ENCODE measurements at places on chromosomes 2 and 18. TPM values are rescaled to one million over a fixed set of nuclear protein-coding genes. Genes with fewer than 3 reads are reported as not detected.
A peak's percentile ranks its signal among the peaks of the same experiment; 100 is the strongest.

The CRYGB gene
- not detected for total RNA-seq

The RNF125 gene
- total RNA-seq: 1.4 TPM

The SLC14A1 gene
- 11.1 TPM for total RNA-seq

The ALPG gene
- not detected for total RNA-seq

The FAP gene
- 1.6 TPM for total RNA-seq

The DHRS9 gene
- total RNA-seq: 0.87 TPM

The RAD51AP2 gene
- total RNA-seq: 0.18 TPM

The WDSUB1 gene
- total RNA-seq: 10.0 TPM

The FBXO41 gene
- 0.92 TPM for total RNA-seq

The DUSP2 gene
- 2.3 TPM for total RNA-seq

The ANKRD53 gene
- total RNA-seq: 0.26 TPM

The INPP4A gene
- 22.4 TPM for total RNA-seq

The GRB14 gene
- total RNA-seq: 3.8 TPM

GRCh38 chr18:59861963-59862819 is 37.6 kb upstream of the PMAIP1 start:
- DNase-seq: no peak

- DNase-seq: no peak
Measured at GRCh38 chr2:64666810-64667438, 13.2 kb upstream of the SERTAD2 start.

DNA sequence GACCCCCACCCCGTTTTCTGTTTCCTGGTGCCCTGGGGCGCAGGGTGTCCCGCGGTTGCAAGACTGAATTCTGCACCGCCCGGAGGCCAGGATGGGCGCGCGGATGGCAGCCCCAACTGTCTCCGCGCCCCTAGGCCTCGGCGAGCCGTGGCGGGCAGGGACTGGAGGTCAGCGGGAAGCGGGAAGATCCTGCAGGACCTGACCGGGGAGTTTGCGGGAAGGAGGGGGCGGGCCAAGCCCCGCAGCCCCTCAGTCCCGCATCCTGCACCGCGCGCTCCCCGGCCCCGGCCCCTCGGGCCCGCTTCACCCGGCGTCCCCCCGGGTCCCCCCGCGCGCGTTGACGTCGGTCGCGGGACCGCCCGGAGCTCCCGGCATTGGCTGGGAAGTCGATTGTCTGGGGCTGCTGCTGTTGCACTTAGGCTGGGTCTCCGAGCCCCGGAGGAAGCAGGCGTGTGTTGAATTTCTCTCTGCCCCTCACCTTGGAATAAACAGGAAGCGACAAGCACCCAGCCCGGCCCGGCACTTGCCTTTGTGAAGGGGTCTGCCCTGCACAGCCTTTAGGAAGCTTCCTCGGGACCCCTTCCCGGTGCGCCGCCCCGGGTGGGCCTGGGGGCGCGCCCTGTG is at the start of gene LDLRAD4:
Gene LDLRAD4 (plus strand): TSS at position 393 of the 624 bp plus-strand sequence.
- DNase-seq: peak; percentile 73

DNA sequence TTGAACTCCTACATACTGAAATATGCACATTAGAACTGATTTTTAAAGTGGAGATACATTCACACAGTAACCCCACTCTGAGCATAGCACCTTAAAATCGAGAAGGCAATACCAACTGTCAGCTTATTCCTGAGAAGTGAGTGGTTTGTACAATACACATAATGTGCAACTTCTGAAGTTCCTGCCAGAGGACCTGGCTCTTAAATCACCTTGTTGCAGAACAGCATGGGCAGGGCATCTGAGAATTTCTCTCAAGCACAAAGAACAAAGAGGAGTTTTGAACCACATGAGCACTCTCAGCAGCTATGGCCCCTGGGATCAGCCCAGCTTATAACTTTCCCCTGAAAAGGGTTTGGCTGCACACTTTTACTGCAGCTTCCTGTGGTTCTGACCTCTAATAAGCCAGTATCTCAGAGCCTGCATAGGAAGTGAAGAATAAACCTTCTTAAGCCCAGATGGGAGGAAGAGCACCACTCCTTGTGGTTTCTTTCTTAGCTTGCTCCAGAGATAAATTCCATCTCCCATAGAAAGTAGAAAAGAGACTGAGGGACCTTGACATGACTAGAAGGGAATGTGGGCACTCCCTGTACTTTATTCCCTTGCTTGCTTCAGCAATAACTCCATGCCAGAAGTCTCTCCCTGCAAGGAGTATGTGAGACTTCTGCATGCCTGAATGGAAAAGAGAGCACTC is 862.3 kb downstream of the SUCLG1 start:
- no peak for DNase-seq

DNA sequence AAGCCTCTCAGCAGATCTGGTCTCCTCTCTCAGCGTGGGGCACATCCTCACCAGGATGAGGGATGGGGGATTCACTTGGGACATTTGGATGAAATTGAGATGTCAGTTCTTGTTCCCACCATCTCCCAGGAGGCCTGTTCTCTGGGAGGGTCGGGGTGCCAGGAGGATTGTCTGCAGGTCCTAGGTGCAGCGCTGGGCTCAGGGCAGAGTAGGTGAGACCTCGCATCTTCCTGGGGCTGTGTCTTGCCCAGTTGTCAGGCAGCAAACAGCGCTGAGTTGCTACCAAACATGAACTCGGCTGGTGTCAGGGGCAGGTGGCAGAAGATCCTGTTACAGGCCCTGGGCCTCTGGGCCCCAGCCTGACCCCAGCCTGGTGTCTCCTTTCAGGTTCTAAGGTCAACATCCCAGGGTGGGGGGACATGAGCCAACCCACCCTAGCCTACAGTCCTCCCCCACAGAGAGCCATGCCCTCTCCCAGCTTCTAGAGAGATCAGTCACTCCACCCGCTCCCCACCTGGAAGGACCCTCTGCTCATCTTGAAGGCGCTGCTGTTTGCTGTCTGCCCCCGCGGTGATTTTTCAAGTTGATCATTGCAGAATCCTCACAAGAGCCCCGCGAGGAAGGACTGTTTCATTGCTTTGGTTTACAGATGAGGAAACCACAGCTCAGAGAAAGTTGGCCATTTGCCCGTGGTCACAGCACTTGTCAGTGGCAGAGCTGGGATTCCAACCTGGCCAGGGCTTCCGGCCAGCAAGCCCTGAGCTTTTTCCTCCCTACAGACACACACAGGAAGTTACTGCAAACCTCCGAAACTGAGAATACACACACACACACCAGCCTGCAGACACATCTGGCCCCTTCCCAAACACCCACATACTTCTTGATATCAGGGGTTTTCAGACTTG is 83.9 kb downstream of the STPG4 start:
- peak; percentile 71 for DNase-seq

- DNase-seq: no peak
Measured at GRCh38 chr2:38248255-38248654, 128.8 kb downstream of the ATL2 start.

DNA sequence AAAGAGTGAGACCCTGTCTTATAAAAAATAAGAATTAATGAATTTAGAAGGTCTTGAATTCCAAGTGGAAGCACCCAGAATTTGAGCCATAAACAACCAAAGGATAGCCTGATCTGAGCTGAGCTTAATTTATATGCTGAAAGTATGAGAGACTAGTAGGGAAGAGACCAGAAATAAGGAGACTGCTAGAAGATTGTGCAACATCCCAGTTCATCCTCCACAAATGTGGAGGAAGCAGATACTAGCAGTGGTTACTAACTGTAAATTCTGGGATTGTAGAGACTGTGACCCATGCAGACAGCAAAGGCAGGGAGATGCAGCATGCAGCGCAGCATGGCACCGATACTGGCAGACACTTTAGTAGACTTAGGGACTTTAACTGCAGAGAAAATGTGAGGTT is 1.5 kb upstream of the SULT1C2 start:
- no peak for DNase-seq

GRCh38 chr2:167471332-167471731 is 583.1 kb downstream of the XIRP2 start:
- DNase-seq: no peak

DNA sequence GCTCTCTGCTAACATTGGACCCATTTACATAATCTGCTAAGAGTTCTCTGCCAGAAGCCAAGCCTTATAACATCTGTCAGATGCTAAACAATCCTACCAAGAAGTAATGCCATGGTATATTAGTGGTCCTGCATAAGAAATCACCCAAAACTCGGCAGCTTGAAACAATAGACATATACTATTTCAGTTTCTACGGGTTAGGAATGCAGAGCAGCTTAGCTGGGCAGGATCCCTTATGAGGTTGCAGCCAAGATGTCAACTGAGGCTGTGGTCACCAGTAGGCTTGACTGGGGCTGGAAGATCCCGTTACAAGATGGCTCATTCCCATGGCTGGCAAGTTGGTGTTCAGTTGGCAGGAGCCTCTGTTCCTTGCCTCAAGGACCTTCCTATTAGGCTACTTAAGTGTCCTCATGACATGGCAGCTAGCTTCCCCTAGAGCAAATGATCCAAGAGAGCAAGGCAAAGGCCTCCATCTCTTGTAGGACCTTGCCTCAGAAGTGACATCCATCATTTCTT is 25.1 kb upstream of the SOS1 start:
- DNase-seq: no peak

- DNase-seq: no peak
Measured at GRCh38 chr2:42752816-42753813, 10.8 kb downstream of the OXER1 start.

- no peak for DNase-seq
Measured at GRCh38 chr18:71125581-71125980, 836.7 kb downstream of the SOCS6 start.

- DNase-seq: no peak
Measured at GRCh38 chr2:217327953-217328621, 468.2 kb upstream of the TNP1 start.

GRCh38 chr2:160555420-160556071 is 61.9 kb upstream of the RBMS1 start:
- DNase-seq: no peak

DNA sequence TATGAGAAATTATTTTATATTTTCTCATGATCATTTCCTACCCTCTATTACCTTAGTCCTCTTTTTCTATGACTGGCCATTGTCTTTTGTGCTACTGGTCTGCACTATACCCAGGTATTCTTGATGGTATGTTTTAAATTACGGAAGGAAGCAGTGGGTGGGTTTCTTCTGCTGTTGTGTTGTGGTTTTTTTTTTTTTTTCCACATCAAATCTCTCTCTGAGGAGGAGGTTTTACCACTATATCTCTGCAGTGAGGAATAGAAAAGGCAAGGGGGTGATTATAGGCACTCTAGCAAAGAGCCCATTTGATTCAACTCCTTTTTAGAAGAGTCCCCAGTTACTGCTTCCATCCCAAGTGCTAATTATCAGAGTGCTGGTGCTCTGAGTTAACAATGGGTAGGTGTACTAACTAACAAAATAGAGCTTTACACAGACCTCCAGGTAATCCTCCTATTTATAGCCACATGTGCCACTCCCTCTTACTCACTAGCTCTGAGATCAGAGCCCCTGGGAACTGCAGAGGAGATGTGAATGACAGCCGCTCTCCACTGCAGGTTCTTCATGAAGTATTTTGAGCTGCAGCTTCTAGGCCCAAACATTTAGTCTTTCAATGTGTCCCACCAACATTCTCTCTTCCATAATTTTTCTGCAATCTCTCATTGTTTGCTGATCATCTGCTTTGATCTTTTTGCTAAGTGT is 301.6 kb upstream of the GULP1 start:
- no peak for DNase-seq

DNA sequence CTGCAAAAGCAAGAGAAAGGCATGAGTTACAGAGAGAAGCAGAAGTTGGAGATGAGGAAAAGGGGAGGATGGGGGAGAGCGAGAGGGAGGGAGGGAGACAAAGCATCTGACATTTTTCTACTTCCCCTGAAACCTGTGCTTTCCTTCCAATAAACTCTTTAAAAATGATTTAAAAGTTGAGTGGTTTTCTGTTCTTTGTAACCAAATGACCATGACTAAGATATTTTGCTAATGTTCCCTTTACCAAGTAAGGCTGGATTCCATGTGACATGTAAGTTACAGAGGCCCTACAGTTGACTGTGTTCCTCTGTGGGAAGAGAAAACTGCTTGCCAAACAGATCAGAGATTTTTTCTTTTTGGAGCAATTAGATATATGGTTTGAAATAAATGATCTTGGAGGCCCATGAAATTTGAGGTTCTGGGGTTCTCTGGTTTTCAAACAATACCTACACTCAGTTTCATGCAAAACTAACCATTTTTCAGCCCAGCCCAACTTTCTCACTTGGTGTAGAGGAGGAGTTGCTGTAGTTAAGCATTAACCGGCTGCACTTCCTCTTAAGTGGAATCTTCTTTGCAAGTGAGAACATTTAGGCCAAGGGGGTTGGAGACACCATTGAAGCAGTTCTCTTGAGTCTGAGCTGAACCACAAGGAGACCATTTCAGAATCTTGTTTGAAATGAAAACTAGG is 34.5 kb downstream of the INSIG2 start:
- DNase-seq: no peak

DNA sequence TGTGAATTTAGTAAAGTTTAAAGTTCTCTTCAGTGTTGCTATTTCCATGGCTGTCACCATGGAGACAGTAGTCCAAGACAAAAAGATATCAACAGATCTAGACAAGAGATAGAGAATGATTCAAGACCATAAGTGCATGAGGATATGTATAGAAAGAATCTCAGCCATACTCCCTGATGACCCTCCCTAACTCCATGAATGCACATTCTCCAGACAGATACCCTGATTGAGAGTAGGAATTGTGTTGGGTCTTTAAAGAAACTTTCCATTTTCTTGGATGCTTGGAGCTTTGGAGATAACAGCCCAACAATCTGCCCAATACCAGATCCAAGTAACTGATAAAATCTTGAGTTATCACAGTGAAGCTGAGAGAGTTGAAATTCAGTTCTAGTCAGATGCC is 1601.2 kb upstream of the CELF4 start:
- no peak for DNase-seq

DNA sequence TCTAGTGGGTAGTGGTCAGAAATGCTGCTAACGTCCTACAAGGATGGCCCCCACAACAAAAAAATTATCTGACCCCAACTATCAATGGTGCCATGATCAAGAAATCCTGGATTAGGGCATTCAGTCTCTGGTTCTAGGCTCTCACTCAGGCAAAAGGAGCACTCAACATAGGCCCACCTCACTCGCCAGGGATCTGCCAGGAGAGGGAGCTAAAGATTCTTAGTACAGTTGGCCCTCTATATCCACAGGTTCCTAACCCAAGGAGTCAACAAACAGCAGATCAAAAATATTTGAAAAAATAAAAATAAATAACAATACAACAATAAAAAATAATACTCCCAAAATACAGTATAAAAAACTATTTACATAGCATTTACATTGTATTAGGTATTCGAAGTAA is 10.0 kb downstream of the SLC4A5 start:
- no peak for DNase-seq

DNA sequence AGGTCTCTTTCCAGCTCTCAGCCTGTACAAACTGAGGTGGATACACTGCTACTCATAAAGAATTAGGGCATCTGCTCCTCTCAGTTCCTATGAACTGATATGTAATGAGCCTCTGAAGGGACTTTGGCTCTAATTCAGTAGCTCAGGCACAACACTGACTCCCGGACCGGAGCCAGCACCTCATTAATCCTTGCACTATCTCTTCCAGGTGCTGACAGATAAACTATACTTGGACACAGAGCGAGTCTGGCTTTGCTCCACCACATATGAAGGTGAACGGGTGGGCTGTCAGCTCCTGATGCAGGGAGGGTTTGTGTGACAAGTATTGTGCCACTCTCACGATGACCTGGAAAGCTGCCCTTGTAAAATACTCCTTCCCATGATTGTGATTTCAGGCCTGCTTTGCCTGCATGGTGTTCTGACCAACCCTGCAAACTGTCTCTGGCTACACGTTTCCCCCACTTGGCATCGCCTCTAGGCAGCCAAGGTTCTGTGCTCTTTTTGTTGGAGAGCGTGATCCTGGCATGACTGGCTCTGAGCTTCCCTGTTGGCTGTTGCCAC is 111.6 kb upstream of the LMAN1 start:
- DNase-seq: peak; percentile 71

Data from heart right ventricle (tissue), 16 donors.